ENCODE measurements at places on chromosomes 12 and 14.

DNA sequence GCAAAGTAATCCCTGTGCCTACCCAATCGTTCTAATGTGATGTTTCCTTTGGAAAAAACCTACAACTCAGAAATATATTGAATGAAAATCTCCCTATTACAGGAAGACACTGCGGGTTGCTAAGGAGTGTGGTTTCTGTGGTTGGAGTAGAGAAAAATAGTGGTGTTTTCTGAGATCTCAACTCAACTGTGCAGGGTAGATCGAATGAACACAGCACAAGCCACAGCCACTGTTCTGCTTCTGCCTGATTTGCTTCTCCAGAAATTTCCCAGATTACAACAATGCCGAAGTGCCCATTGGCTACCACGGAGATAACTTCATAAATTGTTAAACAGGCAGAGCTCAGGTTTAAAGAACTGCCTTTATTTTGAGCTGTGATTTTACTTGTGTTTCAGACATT lies 480.4 kb downstream of the DIO2 start:
- no peak for DNase-seq

- DNase-seq: peak; percentile 22
Observed at GRCh38 chr14:95993768-95994592, 45.2 kb upstream of the C14orf132 start.

DNA sequence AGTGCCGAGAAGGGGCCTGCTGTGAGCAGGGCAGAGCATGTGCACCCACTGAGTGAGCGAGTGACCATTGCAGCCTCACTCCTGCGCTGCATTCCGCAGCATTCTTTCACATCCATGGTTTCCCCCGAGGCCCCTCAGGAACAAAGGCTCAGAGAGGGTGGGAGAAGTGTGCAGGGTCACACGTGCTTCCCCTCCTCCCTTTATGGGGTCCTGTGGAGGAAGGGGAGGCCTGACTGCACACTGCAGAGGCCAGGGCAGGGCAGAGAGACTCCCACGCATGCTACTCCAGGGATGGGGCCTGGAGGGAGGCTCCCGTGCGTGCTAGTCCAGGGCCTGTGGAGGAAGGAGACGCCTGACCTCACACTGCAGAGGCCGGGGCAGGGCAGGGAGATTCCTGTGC lies 63.2 kb downstream of the DIO3 start:
- no peak for DNase-seq

GRCh38 chr12:126258190-126258589 lies 1193.0 kb downstream of the AACS start:
- DNase-seq: no peak

DNA sequence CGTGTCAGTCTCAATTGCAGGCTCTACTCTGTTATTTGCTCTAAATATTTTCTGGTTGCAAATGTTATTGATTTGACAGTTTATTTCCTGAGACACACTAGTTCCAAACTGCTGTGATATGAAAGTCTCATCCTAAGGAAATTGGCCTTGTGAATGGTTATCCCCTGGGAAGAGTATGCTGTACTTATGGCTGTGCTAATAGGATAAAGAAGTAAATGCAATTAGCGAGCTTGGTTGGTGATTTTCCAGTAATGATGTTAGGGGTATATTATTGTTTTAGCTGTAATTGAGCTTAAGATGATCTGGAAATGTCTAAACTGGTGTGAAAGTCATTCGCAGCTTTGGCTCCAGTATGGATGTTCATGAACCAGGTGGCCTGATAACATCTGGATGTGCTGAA lies 197.9 kb downstream of the SUDS3 start:
- DNase-seq: no peak

DNA sequence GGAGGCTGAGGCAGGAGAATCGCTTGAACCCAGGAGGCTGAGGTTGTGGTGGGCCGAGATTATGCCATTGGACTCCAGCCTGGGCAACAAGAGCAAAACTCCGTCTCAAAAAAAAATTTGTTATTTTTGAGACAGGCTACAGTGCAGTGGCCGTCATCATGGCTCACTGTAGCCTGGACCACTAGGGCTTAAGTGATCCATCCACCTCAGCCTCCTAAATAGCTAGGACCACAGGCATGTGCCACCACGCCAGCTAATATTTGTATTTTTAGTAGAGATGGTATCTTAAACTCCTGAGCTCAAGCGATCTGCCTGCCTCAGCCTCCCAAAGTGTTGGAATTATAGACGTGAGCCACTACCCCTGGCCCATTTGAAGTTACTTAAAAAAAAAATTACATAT lies 966 bp upstream of the PCBP2 start:
- no peak for DNase-seq

GRCh38 chr12:112876506-112876905 lies 30.3 kb upstream of the OAS1 start:
- DNase-seq: no peak

- DNase-seq: no peak
Observed at GRCh38 chr12:6829536-6830220, 1.5 kb downstream of the P3H3 start.

DNA sequence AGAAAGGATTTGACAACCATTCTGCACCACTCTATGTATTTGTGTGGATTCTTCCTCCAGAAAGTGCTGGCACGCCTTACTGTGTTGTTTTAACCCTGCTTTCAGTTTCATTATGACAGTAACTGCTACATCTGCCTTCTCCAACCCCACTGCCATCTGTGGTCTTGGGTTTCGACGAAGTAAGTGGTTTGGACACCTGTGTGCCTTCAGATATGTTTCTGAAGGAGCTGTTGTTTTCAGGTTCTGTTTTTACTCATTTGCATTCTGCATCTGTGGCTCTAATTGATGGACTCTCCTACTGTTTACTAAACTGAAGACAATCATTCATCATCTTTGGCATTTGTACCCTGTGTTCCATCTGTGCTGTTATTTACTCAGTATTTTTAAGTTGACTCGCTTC lies 4.1 kb downstream of the TSHR start:
- DNase-seq: no peak

DNA sequence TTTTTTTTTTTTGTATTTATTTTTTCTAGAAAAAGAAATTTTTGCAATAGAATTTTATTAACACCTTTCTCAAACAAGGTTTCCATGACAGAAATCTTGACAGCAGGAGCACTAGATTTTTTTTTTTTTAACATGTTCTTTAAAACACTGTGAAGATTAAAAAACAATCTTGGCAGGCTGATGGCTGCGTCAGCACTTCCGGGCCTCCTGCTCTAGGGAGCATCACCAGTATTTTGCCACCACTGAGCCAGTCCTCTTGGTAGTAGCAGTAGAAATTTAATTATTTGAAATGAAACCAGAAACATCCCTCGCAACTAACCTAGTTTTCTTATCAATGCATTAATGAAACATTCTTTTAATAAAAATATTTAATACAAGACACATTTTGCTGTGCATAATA lies 99.6 kb downstream of the APAF1 start:
- DNase-seq: no peak

GRCh38 chr12:32120419-32120818 lies 13.8 kb downstream of the BICD1 start:
- DNase-seq: no peak

GRCh38 chr14:50360851-50361250 lies 35.8 kb downstream of the CDKL1 start:
- DNase-seq: no peak

DNA sequence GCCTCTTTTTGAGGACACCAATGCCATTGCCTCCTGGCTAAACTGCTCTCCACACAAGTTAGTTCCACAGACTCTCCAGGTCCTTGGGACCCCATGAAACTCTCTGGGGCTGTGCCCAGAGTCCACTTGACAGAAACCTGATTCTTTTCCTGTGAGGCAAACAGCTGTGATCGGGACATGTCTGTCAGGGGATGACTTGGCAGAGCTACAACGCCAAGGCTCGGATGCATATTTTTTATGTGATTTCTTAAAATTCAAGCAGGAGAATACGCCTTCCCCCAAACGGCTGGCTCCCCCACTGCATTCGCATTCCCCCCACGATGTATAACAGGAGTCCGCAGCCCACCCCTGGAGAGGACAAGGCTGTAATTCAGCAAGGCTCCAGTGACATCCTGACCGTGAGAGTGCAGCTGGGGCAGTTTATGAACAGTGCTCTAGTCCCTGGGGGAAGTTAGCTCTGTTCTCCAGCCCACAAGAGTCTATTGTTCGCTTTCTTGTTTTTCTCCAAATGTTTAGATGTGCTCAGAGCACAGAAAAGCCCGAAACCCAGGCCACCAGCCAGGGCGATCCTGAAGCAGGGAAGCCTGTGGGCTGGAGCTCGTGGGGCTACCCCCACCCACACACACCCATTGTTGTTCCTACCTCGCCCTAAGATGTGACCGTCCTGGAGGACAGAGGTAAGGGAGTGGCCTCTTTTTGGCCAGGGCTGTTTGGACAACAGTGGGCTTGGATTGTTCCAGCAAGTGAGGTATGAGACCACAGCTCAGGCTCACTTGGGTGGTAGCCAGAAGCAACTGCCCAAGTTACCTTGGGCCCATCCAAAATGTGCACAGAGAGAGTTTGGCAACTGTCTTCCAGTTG lies 159.5 kb downstream of the ZFP36L1 start:
- no peak for DNase-seq

DNA sequence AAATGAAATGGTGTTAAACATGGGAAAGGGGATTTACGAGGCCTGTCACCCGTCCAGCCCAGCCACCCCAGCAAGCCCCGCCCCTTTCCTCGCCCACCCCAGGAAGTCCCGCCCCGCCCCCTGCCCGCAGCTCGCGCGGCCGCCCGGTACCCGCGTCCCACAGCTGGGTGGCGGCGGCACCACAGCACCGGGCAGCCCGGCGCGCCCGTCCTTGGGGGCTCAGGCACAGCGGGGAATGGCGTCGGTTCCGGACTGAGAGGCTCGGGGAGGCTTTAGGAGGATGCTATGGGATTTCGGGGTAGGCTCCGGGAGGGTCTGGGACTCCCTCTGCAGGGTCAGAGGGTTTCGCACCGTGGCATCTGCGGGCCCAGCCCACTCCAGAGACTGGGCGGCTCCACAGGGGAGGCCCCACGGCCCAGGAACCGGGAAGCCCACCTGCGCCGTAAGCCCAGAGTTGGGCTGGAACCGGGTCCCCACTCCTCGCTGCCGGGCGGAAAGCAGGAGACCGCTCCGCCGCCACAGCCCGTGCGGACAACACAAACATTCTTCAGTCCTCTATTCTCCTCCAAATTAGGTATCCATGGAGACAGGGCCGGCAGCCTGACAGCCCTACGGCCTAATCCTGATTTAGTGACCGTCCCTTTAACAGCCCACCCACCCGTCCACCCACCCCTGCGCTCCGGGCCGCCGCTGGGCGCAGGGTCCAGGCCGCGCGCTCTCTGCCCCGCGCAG lies 1.4 kb downstream of the FIGNL2 start:
- DNase-seq: no peak

DNA sequence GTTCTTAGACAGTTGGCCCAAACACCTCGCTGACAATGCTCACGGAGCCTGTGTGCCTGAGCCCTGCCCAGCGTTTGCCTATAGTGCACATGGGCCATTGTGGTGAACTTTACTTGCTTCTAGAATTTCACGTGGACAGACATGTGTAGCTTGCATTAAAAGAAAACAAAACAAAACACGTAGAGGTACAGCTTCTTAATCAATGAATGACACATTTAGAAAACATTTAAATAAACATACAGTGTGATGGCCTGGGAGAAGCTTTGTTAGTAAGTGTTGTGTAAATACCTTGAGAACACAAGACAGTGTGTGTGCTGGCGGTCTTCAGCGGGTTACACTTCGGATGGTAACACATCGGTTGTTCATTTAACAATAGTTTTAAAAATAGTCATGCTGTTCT lies 38.1 kb downstream of the SMOC1 start:
- no peak for DNase-seq

GRCh38 chr14:57846596-57846995 lies 19.3 kb downstream of the SLC35F4 start:
- DNase-seq: no peak

DNA sequence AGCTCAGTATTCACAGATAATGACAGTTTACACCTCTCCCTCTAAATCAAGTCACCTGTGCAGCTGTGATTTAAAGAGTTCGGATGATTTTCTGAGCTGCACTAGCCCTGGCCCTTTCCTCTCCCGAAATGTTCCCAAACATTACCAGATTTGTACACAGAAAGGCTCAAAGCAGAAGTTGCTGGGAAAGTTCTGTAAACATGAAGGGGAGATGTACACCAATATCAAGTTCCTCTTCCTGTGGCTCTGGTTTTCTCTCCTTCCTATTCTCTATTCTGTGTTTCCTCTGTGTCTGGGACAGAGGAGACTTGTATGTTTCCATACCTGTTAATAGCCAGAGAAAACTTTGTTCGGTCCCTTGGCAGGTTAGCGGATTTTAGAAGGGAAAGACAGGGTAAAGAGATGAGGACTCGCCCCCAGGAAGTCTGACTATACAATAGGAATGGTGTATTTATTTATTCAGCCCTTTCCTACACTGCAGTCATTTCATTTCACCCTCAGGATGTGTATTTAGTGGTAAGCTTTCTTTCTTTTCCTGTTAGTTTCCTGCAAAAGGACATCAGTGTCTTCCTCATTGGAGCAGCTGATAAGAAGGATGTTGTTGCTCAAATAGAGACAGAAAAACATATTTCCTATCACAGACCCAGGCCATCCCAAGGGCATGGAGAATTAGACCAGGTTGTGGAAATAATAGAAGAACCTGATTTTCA lies 7.6 kb upstream of the NUMB start:
- DNase-seq: no peak

- DNase-seq: no peak
Observed at GRCh38 chr14:65211341-65211987, 109.1 kb upstream of the MAX start.

- DNase-seq: no peak
Observed at GRCh38 chr12:103505371-103506236, 9.8 kb upstream of the C12orf42 start.

GRCh38 chr12:104137001-104137901 lies 759 bp downstream of the NFYB start:
- DNase-seq: no peak

GRCh38 chr12:66280561-66280960 lies 21.7 kb upstream of the HELB start:
- DNase-seq: no peak

Data from glomerular endothelial cell (primary cell).